ENCODE measurements at places on chromosomes 7 and 10.
A peak's percentile ranks its signal among the peaks of the same experiment; 100 is the strongest.

DNA sequence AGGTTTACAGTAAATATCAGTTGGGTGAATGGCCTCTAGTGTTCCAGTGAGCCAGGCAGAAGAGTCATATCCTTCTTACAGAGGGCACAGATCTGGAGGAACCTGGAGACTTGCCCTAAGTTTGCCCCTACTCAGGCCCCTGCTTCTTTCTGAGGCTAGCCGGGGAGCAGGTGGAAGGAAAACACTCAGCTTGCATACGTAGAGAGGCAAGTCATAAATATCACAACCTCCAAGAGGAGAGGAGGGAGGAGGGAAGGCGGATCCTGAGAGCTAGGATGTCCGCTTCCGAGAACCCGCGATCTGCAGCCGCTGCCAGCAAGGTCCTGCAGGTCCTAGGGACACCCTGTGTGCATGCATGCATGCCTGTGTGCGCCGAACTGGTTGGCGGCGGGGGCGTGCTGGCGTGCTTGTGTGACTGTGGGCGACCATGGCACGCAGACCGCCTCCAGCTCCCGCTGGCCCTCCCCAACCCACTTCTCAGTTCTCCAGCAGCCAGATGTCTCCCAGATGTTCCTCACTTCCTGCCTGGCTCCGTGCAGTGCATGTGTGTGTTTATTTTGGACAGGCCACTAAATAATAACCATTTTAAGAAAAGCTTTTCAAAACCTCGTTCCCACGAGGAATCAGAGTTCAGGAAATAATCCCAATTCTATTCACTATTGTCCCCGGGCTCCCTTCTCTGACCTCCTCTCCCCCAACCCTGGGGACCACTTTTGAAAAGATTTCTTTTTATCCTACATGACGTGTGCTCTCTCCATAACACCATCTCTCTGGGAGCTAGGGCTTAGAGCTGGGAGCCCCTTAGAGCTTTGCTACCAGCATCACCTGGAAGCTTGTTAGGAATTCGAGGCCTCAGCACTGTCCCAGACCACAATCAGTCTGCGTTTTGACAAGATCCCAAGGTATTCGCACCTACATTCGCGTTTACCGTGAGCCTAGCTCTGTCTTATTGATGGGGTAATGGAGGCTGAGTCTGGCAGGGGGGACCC, 32.4 kb downstream of the UNC5B start:
- no peak for DNase-seq

DNA sequence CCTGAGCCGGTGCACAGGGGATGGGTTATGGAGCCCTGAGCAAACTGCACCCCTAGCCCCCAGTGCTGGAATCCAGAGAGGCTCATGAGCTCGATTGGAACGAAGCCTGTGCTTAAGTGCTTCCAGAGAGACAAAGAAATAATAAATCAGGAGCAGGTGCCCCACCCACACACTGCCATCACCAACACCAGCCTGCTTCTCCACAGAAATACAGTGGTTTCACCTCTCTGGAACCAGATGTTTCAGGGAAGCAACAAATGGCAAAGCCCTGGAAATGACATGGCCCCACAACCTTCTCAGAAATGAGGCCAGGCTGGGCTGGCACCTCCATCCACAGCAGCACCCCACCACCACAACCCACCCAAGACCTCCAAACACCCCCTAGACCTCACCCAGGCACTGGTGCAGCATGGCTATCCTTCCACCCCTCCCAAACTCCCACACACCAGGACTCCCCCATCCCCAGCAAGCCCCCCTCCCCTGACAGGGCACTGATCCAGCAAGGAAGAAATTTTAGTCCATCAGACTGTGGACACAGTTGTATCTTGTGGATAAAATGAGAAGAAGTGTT, 4.1 kb upstream of the SLC18A3 start:
- DNase-seq = peak; percentile 63

DNA sequence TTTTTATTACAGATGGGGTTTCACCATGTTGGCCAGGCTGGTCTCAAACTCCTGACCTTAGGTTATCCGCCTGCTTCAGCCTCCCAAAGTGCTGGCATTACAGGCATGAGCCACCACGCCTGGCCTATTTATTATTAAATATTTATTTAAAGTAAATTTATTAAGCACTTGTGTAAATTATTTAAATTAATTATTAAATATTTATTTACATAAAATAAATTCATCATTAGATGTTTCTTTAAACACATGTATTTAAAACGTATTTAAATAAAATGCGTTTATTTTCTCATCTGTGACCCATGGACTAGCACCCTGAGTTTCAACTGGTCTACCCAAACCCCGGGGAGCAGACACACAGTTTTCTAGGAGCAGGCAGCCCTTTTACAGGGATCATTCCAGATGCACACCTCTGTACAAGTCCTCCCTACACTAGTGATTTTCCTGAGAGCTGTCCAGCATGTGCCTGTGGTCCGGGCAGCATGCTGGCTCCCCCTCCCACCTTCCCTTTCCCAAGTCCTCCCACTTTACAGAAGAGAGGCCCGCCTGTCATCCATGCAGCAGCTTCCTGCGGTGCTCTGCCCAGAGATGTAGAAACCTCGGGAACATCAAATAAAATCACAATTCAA, 89.2 kb upstream of the ATP6V0A4 start:
- no peak for DNase-seq

GRCh38 chr7:11212080-11212711, 238.5 kb downstream of the PHF14 start:
- DNase-seq = peak; percentile 70

DNA sequence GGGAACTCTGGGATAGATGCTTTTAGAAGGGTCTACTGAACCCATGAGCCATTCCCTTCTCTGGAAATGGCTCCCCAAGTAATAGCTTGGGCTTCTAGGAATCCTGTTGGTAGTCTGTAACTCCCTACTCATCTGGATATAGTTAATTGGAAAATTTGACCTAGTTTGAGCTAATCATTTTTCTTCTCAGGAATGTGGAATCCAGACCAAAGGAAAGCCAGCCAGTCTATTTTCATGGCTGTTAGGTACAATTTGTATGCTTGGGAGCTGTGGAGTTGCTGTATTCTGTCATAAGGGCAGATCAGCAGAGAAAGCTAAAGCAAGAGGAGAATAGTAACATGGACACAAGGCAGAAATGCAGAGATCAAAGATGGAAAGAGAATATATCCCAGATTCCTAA, 71.6 kb upstream of the C1GALT1 start:
- DNase-seq = no peak

GRCh38 chr10:103510046-103510685, 16.7 kb downstream of the NEURL1 start:
- no peak for DNase-seq

- no peak for DNase-seq
Observed at GRCh38 chr10:108849688-108850087, 1073.6 kb downstream of the XPNPEP1 start.

DNA sequence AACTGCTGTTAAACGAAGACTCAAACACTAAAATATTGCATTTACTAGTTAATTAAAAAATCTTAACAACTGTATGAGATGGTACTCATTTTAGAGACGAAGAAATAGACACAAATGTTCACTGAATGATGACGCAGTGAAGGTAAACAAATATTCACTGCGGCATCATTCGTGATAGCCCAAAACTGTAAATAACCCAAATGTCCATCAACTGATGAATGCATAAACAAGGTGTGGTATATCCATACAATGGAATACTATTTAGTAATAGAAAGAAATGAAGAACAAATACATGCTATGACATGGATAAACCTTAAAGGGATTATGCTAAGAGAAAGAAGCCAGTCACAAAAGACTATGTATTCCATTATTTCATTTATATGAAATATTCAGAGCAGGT, 51.4 kb downstream of the CDK6 start:
- DNase-seq = no peak

DNA sequence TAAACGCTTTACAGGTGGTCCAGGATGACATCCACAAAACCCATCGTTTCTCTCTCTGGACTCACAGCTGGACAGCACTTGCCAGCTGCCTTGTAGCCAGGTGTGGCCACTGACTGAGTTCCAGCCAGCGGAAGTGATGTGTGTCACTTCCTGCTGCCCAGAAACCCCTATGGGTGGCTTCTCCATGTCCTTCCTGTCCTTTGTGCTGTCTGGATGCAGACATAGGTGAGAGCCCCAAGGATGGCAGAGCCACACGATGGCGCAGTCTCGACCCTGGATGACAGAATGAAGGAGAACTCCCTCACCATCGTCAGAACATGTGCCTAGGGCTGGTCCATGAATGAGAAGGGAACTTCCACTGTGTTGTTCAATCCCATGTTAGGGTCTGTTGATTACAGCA, 22.1 kb downstream of the NMT2 start:
- no peak for DNase-seq

GRCh38 chr10:75681334-75681733, 249.9 kb downstream of the LRMDA start:
- no peak for DNase-seq

- no peak for DNase-seq
Observed at GRCh38 chr10:127694580-127695193, 42.3 kb upstream of the FOXI2 start.

- DNase-seq = no peak
Observed at GRCh38 chr7:1861799-1862458, 191.9 kb downstream of the ELFN1 start.

GRCh38 chr7:147759327-147759943, 831.1 kb upstream of the C7orf33 start:
- DNase-seq = peak; percentile 45

- DNase-seq = no peak
Observed at GRCh38 chr7:46432708-46433107, 511.6 kb upstream of the IGFBP3 start.

DNA sequence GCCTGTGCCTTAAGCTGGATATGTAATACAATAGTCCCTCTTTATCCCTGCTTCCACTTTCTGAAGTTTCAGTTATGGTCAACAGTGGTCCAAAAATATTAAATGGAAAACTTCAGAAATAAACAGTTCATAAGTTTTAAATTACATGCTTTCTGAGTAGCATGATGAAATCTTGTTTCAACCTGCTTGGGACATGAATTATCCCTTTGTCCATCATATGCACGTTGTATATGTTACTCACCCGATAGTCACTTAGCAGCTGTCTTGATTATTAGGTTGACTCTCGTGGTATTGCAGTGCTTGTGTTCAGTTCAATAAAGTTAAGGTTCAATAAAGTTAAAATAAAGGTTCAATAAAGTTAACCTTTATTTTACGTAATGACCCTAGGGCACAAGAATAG, 25.5 kb downstream of the C1GALT1 start:
- no peak for DNase-seq

- DNase-seq = no peak
Observed at GRCh38 chr7:93894966-93895640, 4.5 kb upstream of the TFPI2 start.

GRCh38 chr10:79222186-79222585, 125.1 kb upstream of the PPIF start:
- no peak for DNase-seq

DNA sequence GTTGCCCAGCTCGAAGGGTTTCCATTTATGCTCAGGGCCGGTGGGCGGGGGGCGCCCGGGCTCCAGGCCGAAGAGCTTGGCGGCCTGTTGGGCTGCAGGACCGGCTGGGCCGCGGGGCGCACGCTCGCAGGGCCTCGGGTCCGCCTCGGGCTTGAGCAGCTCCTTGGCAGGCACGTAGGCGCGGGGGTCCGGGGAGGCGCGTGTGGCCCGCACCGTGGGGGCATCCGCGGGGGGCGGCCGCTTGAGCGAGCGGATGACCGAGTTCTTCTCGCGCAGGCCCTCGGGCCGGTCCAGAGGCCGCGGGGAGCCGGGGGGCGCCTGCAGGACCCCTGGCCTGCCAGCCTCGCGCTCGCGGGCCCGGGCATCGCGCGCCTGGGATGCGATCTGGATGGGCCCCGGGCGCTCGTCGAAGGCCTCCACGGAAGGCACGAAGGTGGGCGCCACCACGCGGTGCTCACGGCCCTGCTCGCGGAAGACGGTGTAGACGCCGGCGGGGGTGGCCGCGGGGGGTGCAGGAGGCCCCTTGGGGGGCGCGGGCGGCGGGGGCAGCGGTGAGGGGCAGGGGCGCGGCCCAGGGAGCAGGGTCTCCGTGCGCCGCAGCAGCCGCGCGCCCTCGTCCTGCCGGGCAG, 35.2 kb downstream of the TNRC18 start:
- DNase-seq = no peak

DNA sequence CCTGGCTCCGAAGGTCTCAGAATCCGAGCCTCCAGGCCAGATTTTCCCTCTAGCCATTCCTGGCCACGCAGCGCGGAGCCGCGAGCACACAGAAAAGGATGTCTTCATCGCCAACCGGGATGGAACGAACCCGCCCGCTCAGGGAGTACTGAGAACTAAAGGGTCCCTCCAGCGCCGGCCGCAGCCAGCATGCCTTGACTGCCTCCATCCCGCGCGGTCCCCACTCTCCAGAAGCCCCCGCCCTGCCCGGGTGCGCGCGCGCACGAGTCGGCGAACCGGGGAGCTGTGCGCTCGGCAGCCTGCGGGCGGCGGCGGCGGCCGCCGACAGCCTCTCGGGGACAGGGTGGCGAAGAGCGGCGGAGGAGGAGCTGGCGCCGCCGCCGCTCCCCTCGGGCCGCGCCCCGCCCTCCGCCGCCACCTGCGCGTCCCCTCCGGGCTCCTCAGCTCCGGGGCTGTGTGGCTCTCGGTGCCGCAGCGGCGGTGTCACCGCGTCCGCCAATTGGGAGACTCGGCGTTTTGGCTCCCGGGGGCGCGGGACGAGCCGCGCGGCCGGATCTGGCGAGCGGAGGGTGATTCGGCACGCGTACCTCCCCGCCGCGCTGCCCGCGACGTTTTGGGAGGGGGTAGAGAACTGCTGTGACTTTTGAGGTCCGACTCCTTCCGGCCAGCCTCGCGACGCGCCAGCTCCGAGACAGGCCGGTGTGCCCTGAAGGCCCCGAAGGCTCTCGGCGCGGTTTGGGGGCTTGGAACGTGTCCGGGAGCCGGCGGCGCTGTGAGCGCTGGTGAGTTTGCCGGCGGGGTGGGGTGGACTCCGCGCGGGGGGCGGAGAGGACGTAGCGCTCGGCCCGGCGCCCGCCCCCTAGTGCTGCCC, 453 bp upstream of the GALNT17 start:
- DNase-seq = no peak

GRCh38 chr7:18455606-18456005, 39.9 kb upstream of the HDAC9 start:
- DNase-seq = no peak

DNA sequence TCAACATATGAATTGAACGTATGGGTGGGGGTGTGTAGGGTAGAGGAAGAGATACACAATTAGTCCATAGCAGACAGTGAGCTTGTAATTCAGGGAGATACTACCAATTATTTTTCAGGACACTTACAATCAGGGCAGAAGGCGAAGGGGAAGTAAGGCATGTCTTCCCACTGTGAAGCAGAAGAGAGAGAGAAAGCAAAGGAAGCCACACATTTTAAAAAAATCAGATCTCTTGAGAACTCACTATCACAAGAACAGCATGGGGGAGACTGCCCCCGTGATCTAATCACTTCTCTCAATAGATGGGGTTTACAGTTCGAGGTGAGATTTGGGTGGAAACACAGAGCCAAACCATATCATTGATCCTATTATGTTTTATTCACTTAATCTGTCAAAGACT, 116.4 kb upstream of the RPA3 start:
- DNase-seq = no peak

- DNase-seq = no peak
Observed at GRCh38 chr10:48649349-48649944, 35.2 kb upstream of the WDFY4 start.

Measured in DMS153 (cell line).